ENCODE measurements at places on chromosomes 16 and 17.

DNA sequence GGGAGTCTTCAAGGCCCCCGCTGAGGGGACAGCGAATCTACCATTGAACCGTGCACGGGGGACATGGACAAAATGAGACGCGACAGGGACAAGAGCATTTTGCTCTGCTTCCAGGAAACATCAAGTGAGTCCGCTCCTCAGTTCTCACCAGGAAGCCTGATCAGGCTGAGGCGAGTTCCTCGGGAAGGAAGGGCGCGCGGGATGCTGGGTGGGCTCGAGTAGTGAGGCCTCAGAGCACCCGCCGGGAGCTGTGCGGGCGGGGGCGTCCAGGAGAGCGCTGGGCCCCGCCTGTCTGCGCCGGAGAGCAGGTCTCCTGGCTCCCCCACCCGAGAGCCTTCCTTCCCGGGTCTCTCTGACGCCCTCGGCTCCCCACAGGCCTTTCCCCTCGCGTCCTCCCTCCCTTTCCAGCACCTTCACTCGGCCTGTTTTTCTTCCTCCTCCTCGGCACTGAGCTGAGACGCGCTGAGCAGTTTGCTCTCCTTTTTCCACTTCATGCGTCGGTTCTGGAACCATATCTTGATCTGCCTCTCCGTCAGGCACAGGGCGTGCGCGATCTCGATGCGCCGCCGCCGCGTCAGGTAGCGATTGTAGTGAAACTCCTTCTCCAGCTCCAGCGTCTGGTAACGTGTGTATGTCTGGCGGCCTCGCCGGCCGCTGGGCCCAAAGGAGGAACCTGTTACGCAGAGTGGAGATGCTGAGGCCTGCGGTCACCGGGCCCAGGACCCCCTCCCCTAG is 2.6 kb upstream of the HOXB5 start:
- DNase-seq, result no peak

- DNase-seq, result no peak
Observed at GRCh38 chr17:2065949-2066400, 11.1 kb downstream of the HIC1 start.

GRCh38 chr16:74226338-74226954 is 70.2 kb upstream of the PSMD7 start:
- DNase-seq, result no peak

- no peak for DNase-seq
Observed at GRCh38 chr17:50363217-50364060, 9.5 kb downstream of the MRPL27 start.

GRCh38 chr17:50765454-50766221 is 1.7 kb downstream of the ANKRD40CL start:
- no peak for DNase-seq

GRCh38 chr16:89452241-89452640 is 38.1 kb downstream of the ANKRD11 start:
- DNase-seq, result no peak

DNA sequence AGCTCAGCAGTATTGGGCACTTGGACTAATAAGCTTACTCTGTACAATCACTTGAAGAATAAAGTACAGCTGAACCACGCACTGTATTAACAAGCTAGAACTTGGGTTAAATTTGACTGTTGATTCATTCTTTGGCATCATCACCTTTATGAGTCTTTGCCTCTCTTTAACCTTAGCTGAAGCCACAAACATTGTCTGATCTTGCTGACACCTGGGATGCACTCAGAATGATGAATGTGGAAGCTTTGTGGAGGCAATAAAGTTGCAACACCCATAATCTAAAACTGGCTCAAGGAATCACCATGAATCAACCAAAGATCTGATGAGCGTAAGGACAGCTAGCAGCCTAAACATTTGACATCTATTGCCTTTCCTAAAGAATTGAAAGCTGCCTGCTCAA is 590.6 kb upstream of the SOX9 start:
- no peak for DNase-seq

- no peak for DNase-seq
Observed at GRCh38 chr16:19861811-19862327, 22.8 kb downstream of the GPRC5B start.

DNA sequence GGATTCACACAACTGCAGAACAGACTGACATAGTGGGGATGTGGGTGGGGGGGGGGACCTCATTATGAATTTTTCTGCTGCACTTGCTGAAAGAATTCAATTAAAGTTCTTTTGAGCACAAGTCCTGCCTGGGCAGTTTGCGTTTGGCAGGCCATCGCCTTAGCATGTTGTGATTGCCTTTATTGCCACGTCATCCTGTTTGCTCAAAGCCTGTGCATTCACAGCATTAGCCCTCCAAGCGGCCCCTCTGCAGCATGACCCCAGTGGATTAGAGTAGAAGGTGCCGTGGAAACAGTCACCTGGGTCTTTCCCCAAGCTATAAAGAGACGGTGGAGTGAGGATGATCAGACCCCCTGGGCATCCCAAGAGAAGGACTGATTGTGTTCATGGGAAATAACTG is 17.2 kb downstream of the MSI2 start:
- no peak for DNase-seq

Measured in stimulated activated CD8-positive, alpha-beta memory T cell treated with anti-CD3 and anti-CD28 coated beads, Interleukin-4, amount 100 ng/mL, for 24 hours (primary cell).